ENCODE measurements at places on chromosomes 2 and 18.

DNA sequence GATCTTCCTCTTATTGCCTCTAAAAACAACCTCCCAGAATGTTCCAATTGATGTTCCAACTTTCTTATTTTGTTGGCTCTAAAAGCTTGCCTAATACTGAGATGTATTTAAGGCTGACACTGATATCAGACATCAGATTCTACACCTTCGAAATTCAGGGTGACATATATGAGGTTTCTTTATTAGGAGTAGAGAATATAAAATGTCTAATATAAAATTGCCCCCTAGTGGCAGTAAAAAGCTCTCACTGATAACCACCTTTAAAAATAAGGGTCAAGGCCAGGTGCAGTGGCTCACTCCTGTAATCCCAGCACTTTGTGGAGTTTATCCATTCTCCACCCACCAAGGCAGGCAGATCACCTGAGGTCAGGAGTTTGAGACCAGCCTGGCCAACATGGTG lies 789.7 kb upstream of the SLC39A10 start:
- DNase-seq: no peak

DNA sequence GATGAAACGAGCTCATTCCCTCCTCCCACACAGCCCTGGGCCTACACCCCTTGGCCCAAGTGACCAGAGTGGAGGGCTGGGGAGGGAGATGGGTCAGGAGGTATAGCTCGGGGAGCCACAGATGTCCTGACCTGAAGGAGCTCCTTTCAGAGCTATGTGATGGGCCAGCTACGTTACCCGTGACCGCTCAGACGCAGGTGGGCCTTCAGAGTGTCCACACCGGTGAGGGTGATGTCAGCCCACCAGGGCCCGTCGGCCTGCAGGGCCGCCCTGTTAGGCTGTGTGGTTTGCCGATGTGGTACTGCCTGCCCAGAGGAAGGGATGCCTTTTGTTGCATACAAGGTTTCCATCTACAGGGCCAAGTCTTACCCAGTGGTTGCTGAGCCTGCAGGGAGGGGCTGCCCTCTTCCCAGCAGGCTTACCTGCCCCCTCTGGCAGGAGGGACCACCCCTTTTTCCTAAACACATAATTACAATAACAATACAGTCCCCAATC lies 41.8 kb upstream of the FOSL2 start:
- no peak for DNase-seq

DNA sequence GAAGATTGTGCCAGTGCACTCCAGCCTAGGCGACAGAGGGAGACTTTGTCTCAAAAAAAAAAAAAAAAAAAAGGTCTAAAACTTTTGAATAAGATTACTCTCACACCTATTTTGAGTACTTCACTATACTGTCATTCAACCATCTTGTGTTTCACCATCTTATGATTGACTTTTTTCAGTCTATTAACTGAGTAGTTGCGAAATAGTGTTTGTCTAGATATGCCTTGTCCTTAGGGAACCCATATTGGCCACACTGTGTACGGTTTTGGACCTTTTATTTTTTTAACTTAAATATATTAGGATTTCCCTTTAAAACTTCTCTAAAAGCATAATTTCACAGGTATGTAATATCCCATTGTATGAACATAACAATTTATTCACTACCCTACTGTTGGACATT lies 72.3 kb downstream of the ALMS1 start:
- DNase-seq: no peak

- DNase-seq: no peak
These were observed 1.4 kb upstream of the MBD1 start for GRCh38 chr18:50282521-50283335.

DNA sequence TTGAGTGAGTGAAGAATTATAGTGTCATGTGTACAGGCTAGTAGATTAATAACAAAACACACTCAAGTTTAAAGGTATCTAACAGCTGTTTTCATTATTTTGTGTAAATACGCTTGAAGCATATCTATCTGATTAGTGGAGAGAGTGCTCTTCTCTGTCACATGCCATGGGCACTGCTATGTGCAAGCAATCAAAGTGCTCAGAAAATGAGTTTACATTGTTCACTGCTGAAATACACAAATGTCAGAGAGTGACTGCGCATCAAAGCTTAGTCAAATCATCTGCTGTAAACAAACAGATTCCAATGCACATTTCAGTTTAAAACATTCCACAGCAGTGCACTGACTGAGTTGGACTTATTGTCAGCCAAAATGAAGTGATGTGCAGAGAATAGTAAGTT lies 423.4 kb downstream of the ZEB2 start:
- no peak for DNase-seq

DNA sequence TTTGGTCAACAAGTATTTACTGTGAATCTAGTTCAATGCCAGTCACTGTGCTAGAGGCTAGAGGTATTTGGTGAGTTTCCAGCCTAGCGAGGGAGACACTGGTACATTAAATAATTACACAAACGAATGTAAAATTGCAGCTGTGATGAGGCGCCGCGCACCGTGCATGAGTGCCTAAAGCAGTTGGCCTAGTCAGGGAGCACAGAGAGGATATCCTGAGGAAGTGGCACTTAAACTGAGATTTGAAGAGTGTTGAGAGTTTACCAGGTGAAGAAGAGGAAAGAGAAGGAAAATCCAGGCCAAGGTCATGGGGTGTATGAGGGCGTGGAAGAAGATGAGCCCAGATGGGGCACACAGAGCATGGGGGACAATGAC lies 157.6 kb upstream of the NDUFV2 start:
- no peak for DNase-seq

- no peak for DNase-seq
These were observed 123.0 kb upstream of the CCDC150 start for GRCh38 chr2:196516564-196516963.

GRCh38 chr2:151381266-151381665 lies 23.9 kb downstream of the TNFAIP6 start:
- no peak for DNase-seq

DNA sequence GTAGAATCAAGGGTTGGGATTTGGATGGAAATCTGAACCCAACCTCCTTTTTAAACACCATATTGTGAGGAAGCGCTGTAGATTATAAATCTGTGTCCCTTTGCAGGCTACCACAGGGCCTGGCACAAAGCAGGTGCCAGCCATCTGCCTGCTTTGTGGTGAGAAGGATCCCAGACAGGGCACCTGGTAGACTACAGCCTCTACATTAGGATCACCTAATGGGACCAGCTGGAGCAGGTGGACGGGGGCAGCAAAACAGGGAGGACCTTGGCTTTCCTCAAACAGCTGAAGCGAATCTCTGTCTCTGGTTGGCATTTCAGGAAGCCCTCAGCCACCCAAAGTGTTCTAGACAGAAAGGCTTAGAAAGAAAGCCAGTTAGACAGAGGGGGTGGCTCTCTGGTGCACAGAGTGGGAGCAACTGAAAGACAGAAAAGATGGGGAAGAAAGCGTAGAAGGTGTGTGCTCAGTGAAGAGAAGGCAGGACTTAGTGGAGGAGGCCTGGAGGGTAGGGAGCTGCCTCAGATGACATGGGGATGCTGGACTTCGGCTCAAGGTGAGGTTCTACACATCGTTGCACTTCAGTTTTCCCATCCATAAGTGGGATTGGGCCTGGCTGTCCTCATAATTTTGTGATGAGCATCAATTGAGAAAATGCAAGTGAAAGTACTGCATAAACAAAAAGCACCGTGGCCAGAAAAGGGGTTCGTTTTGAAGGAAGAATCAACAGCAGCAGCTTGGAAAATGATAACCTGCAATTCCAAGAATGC lies 350.8 kb downstream of the CYRIA start:
- DNase-seq: no peak

DNA sequence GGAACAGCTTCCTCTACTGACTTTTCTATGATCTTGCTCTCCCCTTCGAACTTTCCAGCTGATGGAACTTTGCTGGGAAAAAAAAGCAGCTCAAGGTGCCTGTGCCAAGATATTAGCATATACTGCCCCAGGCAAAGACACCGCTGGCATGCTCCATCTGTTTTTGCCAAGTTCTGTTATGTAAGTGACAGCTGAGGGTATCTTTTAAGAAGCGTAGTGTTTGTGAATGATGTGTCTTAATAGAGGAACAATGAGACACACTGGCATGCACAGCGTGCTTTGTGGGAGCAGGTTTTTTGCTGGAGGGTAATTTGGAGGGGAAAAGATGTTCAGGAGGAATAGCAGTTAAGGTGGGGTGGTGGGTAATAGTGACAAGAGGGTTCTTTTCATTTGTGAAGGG lies 47.8 kb downstream of the SLC4A3 start:
- DNase-seq: no peak

GRCh38 chr18:14086458-14087231 lies 45.6 kb downstream of the ZNF519 start:
- peak; percentile 24 for DNase-seq

DNA sequence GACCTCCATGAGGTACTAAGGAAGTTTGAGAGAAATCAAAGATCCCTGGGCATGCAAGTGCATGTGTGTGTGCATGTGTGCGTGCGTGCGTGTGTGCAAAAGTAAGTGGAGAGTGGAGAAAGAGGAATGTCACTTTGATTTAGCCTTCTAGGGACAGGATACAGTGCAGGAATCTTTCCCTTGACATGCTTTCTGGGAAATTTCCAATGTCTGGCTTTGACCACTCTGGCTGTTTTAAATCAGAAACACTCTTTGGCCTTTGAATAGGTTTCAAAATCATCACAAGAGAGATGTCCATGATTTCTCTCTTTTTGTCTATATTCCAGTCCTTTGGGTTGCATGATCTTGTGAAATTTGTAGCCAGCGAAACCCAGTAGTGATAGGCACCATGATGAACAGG lies 162.0 kb downstream of the ALK start:
- no peak for DNase-seq

DNA sequence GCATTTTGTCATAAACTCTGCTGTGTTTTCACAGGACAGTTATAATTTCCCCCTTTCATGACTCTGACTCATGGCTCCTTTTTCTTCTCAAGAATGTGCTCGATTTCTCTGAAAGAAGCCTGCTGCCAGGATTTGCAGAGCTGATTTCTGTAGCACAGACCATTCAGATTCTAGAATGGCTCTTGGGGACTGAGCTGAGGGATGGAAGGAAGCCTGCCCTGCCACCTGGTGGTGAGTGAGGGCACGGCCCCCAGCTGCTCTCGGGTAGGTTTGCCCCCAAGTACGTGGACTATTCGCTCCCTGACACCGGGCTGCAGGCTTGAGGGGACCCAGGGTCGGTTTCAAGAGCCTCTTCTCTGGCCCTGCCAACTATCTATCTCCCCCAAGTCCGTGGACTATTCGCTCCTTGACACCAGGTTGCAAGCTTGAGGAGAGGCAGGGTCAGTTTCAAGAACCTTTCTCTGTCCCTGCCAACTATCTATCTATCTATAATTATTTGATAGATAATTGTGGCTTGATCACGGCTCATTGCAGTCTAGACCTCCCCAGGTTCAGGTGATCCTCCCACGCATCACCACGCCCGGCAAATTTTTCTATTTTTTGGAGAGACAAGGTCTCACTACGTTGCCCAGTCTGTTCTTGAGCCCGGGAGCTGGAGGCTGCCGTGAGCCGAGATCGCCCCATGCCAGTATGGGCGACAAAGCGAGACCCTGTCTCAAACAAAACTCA lies 1.4 kb upstream of the SMYD5 start:
- DNase-seq: peak; percentile 81

DNA sequence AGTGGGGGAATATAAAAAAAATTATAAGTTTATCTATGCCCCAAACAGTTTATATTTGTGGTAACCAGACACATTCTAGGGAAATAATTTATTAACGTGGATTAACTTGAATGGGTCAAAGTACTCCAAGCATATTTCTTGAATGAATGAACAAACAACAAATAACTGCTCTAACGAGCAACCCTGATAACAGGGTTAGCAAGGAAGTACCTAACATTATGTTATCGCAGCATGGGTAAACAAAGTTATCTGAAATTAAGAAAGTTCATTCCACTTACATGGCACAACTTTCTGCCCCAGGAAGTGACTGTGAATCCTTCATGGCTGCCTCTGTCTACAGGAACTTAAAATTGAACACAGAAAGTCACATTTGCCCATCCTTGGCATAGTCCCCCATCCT lies 812.9 kb upstream of the ACVR2A start:
- DNase-seq: no peak

DNA sequence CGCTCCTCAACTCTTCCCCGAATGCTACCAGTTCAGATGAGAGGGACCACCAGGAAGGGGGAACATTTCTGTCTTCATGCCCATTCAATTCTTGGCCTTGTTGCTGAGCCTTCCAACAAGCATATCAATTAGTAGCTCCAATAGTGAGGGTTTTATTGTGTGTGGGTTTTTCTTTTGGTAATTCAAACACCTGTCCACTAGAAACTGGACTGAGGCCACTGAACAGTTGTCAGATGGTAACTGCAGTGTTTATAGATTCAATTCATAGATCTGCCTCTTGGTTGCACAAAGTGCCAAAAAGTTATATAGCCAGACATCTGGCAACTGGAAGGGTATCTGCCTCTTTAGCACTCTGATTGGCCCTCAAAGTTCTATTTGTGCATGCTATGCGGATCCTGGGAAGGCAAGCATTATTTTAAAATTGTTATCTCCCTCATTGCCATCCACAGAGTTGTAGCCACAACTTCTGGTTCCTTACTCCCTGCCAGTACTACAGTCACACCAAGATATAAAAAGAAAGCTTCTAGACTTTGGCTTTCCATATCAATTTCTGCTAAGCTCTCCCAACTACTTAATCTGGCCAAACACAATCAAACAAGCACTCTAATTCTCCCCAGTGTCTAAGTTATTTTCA lies 83.3 kb upstream of the ZNF521 start:
- DNase-seq: no peak

GRCh38 chr18:22684268-22684667 lies 248.9 kb upstream of the RBBP8 start:
- no peak for DNase-seq

- no peak for DNase-seq
These were observed 14.2 kb downstream of the EIF2AK2 start for GRCh38 chr2:37142546-37142945.

GRCh38 chr2:23637011-23637778 lies 252.2 kb downstream of the KLHL29 start:
- peak; percentile 50 for DNase-seq

GRCh38 chr2:43276266-43276941 lies 50.0 kb upstream of the ZFP36L2 start:
- no peak for DNase-seq

DNA sequence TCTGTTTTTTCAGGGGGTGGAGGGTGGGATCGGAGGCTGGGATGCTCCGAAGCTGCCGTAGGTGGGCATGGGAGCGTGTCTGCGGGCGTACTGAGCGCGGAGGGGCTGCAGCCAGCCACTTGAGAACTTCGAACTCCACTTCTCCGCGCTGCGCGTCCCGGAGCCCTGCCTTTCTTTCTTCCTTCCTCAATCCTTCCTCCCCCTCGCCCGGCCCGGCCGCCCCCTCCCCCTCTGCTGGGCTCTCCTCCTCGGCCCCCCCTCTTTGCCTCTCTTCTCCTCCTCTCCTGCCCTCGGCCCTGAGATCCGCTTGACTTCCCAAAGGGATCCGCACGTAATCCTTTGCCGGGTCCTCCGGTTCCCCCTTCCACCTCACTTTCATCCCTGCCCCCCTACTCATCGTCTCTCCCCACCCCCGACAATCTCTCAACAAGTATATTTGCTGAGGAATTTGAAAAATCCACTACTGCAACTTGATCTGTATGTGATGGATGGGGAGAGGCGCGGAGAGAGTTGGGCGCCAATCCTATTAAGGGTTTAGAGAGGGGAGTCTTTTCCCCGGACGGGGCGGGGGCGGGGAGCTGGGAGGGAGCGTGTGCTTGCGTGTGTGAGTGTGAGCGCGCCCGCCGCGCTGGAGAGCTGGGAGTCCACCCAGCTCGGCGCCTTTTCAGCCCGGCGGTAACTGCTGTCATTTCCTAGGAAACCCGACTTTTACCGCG lies 1.1 kb downstream of the GLI2 start:
- DNase-seq: no peak
